Daoy (cell line): ENCODE measurements at places on chromosomes 4 and X. TPM values are rescaled to one million over a fixed set of nuclear protein-coding genes. Genes with fewer than 3 reads are reported as not detected.
A peak's percentile ranks its signal among the peaks of the same experiment; 100 is the strongest.

- no peak for DNase-seq
Observed at GRCh38 chr4:22454955-22455354, 60.9 kb downstream of the ADGRA3 start.

DNA sequence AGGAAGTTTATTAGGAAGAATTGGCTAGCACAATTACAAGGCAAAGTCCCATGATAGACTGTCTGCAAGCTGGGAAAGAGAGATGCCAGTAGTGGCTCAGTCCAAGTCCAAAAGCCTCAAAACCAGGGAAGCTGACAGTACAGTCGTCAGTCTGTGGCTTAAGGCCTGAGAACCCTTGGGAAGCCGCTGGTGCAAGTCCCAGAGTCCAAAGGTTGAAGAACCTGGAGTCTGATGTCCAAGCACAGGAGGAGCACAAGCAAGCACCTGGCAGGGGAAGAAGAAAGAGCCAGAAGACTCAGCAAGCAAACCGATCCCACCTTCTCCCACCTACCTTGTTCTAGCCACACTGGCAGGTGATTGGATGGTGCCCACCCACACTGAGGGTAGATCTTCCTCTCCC lies 51.3 kb upstream of the TMEM150C start:
- no peak for DNase-seq

GRCh38 chr4:104451573-104451972 lies 43.1 kb downstream of the CXXC4 start:
- DNase-seq: no peak

DNA sequence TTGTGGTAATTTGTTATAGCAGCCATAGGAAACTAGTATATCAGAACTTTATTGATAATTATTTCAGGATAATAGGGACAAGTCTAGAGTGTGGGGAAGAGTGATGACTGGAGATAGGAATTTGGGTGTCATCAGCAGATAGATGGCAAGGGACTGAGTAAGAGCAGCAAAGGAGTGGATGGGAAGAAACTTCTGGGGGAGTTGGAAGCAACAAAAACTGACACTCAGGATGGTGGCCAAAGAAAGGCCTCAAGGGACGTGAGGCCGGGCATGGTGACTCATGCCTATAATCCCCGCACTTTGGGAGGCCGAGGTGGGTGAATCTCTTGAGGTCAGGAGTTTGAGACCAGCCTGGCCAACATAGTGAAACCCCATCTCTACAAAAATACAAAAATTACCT lies 9.1 kb upstream of the SLC25A5 start:
- DNase-seq: no peak

The BEX5 gene
- total RNA-seq: 2.1 and 6.5 TPM in 2 replicates

DNA sequence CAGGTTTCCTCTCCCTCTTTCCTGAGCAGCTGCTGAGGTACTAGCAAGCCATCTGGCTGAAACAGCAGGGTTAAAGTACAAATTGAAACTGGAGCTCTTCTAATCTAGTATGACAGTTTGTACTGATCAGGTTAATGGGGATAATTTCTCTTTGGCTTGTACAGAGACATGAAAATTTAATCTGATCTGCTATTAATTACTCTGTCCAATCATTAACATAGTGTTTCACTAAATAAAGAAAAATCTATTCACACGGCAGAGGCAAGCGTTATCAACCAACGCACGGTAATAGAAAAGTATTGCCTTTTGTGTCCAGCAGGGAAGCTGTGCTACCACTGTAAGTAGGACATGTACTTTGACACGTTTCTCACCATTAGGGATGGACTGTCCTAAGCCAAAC lies 71.1 kb downstream of the IGSF1 start:
- no peak for DNase-seq

- DNase-seq: no peak
Observed at GRCh38 chr4:109079201-109079600, 223.3 kb downstream of the COL25A1 start.

GRCh38 chrX:74325130-74326059 lies 21.4 kb downstream of the ZCCHC13 start:
- no peak for DNase-seq

DNA sequence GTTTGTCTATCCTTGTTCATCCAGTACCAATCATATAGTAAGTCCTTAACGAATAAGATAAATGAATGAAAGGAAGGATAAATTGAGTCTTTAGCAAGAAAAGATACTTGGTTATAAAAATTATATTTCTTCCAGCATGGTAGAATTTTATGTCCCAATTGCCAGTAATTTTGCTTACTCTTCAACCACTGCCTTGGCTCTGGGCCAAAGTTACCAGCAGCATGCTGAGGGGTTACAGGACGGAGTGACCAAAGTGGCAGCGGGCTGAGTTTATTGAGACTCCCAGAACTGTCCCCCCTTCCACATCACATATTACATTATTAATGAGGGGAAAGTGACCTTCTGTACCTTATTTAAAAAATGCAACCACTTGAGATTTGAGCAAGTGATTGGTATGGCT lies 121.7 kb downstream of the RASGEF1B start:
- no peak for DNase-seq

The ASB12 gene
- not detected in 2 replicates for total RNA-seq

DNA sequence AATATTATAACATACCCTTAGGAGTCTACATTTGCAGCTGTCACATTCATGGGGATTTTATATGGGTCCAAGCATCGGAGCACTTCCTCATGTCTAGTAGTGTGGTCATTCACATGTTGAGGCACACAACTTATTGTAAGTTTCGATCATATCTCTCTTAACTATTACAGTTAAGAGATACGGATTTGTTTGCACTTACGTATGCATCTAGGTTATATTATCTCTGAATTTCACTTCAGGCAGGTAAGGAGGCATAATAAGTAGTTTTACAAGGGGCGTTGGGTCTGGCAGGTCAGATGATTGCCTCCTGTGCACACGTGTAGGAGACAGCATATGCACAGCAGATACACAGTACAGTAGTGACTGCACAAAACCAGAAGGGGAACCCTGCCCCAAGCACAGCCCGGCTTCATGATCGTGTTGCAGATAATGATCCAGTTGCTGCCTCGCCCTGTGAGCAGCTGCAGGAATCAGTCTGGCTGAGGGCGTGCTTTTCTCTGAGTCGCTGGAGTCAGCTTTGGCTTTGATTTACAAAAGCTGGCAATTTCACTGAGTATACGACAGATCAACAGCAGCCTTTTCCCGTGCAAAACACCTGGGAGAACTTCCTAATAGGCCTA lies 302.9 kb upstream of the GATB start:
- DNase-seq: no peak

- no peak for DNase-seq
Observed at GRCh38 chrX:110315551-110315950, 2.3 kb downstream of the AMMECR1 start.

- DNase-seq: no peak
Observed at GRCh38 chr4:129328162-129328561, 232.2 kb downstream of the C4orf33 start.

- DNase-seq: peak; percentile 15
Observed at GRCh38 chrX:70998411-70999027, 67.6 kb upstream of the SLC7A3 start.

GRCh38 chr4:20074450-20074849 lies 177.3 kb upstream of the SLIT2 start:
- no peak for DNase-seq

DNA sequence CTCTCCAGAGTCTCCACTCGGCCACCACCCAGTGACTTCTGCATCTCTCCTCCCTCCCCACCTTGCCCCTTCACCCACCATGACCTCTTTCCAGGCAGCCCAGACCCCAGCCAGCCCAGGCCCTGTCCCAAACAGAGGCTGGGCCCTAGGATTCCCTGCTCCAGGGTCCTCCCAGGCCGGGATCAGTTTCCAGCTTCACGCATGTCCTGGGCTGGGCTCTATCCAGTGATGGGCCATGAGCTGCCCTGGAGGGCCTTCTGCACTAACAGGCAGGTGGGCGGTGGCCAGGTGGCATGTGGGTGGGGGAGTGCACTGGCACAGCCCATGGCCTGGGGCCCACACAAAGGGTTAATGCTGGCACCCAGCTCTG lies 20.4 kb upstream of the ADD1 start:
- no peak for DNase-seq

- no peak for DNase-seq
Observed at GRCh38 chr4:119647558-119647957, 19.0 kb upstream of the PDE5A start.

DNA sequence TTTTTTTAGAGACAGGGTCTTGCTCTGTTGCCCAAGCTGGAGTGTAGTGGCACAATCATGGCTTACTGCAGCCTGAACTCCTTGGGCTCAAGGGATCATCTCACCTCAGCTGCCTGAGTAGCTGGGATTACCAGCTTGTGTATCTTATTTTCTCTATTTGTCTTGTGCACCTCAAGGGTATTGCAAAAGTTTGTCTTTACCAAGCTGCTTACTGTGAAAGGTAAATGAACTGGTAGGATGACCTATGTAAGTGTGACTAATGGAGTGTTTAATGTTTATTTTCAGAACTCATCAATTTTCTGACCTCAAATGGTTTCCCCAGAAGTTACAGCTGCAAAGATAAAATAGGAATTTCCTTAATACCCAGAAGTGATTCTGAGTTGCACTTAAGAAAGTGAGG lies 5.3 kb upstream of the FGA start:
- DNase-seq: no peak

GRCh38 chr4:132662456-132662855 lies 486.6 kb upstream of the PCDH10 start:
- DNase-seq: no peak

DNA sequence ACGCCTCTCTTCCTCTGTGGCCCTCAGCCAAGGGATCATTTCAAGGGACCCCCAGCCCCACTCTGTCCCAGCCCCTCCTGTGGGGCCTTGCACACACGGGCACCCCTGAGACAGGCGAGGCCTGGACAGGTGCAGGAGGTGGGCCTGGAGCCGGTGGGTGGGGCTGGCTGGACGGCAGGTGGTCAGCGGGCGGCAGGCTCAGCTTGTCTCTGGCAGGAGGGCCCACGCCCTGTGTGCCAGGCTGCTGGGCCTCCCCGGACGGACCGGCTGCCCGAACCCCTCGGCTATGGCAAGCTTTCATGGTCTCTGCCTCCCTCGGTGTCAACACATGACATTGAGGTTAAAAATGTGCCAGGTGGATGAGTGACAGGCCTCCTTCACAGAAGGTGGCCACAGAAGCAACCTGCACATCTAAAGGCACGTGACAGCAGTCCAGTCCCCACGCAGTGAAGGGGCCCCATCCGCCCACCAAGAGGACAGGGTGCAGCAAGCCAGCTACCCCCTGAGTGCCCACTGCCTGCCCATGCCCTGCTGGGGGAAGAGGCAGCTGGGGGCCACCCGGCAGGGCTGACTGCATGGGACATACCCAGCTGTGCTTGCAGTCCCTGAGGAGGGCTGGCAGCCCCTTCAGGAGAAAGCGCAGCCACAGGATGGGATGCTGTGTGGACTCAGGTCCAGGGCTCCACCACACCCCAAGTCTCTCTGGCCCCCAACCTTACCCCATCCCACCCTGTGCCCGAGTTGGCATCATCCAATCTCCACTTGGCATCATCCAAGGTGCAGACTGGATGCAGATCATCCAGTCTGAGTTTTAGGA lies 109.3 kb downstream of the FAM53A start:
- no peak for DNase-seq

- DNase-seq: peak; percentile 69
Observed at GRCh38 chr4:81421346-81422218, 50.1 kb downstream of the RASGEF1B start.

DNA sequence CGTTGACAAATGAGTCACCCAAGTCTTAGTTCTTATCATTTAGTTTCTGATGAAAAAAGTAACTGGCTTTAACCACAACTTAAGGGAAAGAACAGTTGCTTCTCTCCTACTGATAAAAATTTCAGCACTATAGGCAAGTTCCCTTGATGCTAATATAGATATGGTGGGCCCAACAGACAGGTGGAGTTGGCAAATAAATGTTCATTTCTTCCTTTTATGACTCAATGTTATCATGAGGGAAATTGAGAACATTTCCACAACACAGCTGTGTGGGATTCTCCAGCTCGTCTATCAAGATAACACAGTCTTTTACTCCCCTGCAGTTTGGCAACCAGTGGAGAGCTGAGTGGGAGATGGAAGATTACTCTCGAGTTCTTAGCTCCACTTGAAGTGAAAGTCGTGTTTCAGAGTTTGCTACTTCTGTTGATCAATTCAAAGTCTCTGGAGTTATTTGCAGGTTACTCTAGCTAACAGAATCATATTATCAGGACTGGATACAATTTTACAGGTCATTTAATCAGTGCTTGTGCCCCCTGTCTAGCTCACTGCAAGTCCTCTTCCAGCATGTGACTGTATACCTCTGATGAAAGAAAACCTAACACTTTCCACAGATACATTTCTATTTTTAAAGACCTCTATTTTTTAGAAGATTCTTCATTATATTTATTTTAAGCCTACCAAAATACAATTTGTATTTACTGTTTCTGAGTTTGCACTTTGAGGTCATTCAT lies 270.6 kb upstream of the GK2 start:
- DNase-seq: no peak

The HTR2C gene
- 0.83 and 0.86 TPM in 2 replicates for total RNA-seq

The IL9R gene
- total RNA-seq: not detected in 2 replicates

DNA sequence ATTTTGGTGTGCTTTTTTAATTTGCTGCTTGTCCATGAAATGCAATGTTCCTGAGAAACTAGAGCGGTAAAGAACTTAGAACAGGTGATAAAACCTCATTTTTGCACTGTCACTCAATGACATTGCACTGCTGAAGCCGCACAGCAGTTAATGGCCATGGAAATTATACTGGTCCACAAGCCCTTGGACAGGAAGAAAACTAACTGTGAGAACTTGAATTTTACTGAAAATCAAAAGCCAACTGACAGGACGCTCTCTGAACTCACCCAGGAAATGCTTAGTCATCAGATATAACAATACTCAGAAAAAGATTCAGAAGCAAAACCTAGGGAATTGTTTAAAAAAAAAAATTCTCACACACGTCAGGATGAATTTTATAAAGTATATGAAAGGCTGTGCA lies 246.4 kb upstream of the SLC7A11 start:
- no peak for DNase-seq

- no peak for DNase-seq
Observed at GRCh38 chr4:7052923-7053715, 9.9 kb downstream of the TADA2B start.

- DNase-seq: no peak
Observed at GRCh38 chr4:99383833-99384392, 31.4 kb upstream of the ADH1C start.

GRCh38 chr4:52038103-52038912 lies at the start of gene SGCB:
Gene SGCB (minus strand): TSS chr4:52038299. CDS start chr4:52038259, 40 bp downstream.
- peak; percentile 48 for DNase-seq

The ATP8A1 gene
- 0.98 and 1.7 TPM in 2 replicates for total RNA-seq

The STK32B gene
- total RNA-seq: 14.7 and 17.4 TPM in 2 replicates

DNA sequence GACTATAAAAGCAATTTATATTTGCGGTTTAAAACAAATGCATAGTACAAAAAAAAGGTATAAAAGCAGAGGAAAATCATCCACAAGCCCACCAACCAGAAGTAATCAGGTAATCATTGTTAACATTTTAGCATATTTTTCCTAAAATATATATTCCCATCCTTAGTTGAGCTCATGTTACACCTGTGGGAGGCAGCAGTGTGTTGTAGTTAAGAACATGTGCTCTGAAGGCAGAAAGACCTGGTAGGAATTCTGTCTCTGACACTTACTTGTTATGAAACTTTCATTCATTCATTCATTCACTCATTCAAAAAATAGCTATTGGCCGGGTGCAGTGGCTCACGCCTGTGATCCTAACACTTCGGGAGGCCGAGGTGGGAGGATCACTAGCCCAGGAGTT lies 15.4 kb upstream of the CDKL5 start:
- DNase-seq: peak; percentile 22

The XKRX gene
- total RNA-seq: not detected in 2 replicates

The RIPPLY1 gene
- not detected in 2 replicates for total RNA-seq
